ENCODE measurements at places on chromosomes 16 and 17.

DNA sequence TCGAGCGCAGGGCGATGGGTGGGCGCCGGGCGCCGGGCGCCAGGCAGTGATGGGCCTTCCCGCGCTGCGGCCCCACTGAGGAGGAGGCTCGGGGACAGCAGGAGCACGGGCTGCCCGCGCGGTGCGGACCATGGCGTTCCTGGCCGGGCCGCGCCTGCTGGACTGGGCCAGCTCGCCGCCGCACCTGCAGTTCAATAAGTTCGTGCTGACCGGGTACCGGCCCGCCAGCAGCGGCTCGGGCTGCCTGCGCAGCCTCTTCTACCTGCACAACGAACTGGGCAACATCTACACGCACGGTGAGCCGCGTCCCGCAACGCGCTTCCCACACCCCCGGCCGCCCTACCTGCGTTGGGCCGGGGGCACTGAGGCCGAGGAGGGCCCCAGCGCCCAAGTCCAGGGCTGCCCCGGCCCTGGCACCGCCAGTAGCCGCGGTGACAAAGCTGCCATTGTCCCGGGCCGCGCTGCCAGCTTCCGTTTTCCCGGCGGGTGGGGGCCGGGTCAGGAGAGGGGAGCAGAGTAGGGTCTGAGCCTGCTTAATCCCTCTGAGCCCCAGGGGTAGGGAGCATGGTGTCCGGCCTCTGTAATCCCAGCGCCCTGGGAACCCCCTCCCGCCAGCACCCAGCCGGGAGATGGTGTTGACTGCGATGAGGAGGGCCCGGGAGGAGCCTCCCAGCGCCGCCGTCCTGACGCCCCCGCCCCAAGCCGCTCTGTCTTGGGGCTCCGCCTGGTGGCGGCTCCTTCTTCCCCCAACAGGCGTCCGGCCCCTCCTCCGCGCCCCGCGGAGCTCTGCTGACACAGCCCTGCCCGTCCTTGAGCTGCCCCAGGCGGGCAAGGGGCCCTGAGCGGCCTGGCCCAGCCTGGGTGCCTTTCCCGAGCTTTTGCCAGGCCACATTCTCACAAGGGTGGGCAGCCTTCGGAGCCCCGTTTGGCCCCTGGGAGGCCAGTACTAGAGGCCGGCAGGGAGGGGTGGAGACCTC is 685 bp downstream of the PAQR4 start:
- peak; percentile 86 for DNase-seq

DNA sequence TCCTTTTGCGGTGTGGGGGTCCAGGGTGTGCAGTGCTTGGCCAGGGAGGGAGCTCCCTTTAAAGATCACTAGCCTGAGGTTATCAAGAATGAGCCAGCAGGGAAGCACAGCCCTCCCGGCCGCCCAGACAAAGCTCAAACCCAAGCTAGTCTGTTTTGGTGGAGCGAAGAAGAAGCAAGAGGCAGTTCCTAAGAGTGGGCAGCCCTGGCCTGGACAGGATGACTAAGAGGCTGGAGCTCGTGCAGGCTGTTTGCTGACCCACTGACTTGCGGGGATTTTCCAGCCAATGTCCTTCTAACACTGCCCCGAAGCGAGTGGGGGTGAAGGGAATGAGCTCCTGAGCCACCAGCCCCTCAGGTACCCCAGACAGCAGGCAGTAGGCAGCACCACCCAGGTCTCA is 134.4 kb downstream of the COPRS start:
- no peak for DNase-seq

DNA sequence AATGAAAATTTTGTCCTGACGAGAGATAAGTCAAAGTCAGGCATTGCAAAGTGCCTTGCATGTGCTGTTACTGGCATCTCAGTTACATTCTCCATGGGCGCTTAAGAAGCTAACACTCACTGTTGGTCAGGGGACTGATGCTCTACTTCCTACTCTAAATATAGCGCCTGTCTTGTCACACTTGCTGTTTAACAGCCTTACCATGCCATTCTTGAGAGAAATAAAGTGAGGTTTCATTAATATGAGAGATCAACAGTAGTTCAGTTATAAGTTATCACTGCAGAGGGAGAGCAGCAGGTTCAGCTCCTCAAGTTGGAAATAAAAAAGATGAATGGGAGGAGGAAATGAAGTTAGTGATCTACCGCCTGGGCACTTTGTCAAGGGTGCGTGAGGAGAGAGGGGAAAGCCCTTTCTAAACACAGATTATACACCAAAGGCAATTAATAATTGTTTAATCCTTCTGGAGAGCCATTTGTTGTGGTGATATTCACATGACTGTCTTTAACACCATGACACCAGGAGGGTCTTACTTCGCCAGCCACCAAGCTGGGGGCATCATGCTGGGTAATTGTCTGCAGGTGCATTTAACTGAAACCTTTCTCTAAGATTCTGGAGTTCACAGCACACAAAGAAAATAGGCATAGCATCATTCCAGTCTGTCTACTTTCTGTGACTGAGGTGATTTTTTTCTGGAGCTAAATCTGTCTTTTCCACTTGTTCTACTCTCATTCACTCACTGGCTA is 568.7 kb upstream of the HSBP1 start:
- DNase-seq, result no peak

DNA sequence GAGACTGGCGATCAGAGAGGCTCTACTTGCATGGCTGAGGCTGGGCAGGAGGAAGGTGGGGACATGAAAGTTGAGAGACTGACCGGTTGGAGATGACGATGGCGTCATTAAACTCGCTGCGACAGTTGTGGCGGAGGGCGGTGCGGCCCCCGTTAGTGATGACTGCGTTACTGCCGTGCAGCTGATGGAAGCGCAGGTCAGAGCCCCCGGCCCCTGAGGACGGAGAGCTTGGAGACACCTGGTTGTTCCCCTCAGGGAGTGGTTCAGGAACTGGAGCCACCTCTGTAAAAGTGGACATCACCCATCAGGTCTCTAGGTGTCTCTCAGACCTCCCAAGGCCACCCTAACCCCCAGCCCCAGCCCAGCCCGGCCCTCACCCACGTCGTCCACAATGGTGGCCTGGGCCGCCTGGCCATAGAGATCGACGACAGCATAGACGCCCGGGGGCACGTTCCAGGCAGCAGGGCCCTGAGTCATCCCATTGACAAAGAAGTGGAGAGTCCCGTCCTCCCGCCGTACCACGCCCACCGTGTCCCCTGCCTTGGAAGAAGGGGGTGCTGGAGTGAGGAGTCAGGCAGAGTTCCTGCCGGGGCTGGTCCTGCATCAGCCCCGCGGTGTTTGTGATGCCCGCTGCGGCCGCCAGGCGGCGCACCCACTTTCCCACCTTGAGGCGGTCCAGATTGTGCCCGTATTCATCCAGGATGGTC is 5.3 kb downstream of the NEURL4 start:
- peak; percentile 37 for DNase-seq

DNA sequence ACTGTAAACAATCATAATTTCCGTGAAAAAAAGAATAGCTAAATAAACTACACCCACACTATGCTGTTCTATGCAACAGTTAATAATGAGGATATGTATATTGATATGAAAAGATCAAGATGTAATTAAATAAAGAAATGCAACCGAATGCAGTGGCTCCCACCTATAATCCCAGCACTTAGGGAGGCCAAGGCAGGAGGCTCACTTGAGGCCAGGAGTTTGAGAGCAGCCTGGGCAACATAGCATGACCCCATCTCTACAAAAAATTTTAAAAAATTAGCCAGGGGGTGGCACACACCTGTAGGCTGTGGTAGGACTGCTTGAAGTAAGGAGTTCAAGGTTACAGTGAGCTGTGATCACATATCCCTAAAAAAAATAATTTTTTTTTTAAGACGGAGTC is 14.9 kb downstream of the CENPV start:
- no peak for DNase-seq

DNA sequence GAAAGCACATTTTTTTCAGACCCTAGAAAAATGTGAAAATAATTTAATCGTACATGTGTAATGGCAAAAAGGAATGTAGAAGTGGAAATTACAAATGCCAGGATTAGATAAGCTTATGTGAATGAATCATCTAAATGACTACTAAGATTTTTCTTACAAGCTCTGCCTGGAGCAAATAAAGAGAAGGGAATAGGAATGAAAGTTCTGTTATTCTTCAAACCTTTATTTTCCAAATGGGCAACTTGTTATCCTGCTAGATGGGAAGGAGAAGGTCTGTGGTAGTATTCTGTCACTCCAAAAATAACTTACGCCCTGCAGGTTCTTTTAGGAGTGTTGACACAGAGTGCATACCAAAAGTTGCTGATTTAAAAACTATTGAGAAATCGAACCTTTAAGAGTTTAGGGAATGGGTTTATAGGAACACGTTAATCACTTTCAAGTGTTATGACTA is 9.7 kb downstream of the CTCF start:
- DNase-seq, result no peak

DNA sequence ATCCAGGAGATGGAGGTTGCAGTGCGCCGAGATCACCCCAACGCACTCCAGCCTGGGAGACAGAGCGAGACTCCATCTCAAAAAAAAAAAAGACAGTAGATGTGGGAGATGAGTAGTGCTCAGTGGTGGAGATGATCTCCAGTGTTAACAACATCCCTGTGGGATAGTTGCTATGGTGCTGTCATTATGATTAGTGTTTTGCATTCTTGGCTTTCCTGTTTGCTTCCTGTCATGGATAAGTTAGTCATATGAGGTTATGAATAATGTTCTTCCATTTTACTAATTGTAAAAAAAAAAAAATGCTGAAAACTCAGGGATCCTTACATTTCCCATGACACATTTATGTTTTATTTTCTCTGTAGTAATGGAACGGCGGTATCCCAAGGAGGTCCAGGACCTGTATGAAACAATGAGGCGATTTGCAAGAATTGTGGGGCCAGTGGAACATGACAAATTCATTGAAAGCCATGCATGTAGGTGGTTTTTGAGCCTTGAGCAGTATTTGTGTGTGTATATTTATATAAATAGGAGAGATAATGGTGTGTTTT is 24.5 kb upstream of the DUSP14 start:
- DNase-seq, result no peak

GRCh38 chr16:14310519-14310991 is 239.4 kb downstream of the MRTFB start:
- peak; percentile 24 for DNase-seq

- no peak for DNase-seq
Observed at GRCh38 chr17:6027342-6028024, 42.7 kb upstream of the WSCD1 start.

DNA sequence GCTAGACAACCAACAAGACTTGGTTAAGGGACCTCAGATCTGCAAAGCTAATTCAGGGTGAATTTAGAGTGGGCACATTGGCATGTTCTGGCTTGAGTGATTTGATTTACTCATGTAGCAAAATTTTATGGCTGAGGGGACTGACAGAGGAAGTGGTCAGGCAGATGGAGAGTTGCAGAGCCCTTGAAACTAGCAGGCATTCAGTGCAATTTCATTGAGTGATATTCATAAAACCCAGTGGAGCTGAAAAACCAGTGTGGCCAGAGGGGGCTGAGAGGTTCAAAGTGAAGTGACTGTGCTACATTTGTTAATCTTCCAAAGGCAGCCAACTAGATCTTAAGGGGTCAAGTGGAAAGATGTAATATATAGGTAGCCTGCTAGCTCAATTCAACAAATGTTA is 2.2 kb upstream of the TMEM94 start:
- peak; percentile 23 for DNase-seq

DNA sequence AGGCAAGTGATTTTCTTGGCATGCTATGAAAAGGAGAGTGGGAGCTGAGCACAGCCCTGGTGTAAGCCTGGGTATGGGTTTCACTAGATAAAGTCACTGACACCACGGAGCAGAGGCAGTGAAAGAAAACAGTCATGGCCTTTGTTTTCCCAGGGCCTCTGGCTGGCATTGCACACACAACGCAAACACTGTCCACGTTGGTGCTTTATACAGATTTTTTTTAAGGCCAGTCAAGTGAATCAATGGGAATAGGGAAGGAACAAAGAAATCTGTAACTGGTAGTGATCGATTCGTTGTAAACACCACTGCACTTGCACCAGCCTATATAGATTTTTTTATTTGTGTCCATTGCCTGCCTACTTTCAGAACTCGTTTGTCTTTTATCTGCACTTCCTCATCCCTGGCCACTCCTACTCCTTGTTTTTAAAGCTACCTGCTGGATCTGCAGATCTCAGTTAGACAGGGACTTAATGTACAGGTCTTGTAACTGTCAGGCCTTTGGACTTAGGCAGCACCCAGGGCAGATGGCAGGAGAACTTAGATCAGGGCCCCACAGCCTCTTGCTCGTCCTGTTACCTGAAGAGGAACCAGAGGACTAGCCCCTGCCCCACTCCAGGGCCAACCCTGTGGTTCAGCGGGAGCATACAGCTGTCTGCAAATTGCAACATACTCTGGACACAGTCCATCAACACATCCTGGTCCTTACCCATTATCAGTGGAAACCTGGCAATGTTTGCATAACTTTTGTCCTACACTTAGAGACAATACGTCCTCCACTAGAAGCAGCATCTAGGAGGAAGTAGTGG is 10.6 kb upstream of the TMIGD1 start:
- DNase-seq, result peak; percentile 96

DNA sequence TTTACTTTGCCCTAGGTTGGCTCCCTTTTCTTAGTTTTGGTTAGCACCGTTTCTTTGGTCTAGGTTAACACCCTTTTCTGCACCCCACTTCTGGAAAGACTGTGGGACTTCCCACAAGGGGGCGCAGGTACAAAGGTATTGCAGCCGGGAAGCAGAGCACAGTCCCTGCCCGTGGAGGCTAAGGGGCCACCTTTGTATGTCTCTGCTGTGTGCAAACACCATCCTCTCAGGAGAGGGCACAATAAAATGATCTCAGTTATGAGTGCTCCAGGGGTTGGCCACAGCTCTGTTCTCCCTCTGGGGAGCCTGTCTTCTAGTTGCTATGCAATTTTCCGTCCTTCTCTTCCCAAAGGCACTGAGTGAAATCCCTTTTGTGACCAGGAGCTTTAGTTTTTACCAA is 28.4 kb upstream of the TMC5 start:
- DNase-seq, result peak; percentile 35

DNA sequence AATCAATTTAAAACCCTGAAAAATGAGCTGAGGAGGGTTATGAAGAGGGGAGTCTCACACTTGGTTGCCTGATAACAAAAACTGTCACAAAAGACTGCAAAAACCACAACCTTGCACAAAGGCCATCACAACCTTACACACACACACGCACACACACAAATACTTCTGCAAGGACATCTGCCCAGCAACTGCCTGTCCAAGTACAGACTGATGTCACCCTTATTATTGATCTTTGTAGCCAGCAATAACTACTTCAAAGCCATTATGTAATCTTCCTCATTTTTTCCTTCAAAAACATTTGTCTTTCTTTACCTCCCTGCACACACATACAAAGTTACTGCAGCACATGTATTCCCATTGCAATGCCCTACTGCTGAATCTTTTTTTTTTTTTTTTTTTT is 253.2 kb upstream of the HSBP1 start:
- no peak for DNase-seq

All from OCI-M1 (cell line).